Right ventricle myocardium inferior (tissue), 1 donor: ENCODE measurements at places on chromosomes 3 and 15. TPM values are rescaled to one million over a fixed set of nuclear protein-coding genes. Genes with fewer than 3 reads are reported as not detected.

UNC13C gene
- 0.08 TPM for total RNA-seq

DNA sequence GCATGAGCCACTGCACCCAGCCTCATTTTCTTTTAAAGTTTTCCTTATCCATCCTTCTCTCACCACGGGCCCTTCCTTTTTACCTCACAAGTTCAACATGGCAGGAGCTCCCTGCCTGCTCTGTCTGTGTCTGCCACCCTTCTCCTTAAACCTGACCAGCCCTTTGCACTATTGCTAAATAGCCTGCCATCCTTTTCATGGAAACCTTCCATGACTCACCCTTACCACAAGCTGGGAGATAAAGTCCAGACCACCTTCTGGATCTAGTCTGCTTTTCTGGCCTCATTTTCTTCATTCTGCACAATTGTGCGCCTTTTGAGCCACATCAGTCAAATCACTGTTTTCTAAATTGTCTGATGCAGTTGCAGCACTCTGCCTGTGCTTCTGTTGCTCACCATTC is 8.9 kb downstream of the PARP14 start:
- no peak for DNase-seq

DNA sequence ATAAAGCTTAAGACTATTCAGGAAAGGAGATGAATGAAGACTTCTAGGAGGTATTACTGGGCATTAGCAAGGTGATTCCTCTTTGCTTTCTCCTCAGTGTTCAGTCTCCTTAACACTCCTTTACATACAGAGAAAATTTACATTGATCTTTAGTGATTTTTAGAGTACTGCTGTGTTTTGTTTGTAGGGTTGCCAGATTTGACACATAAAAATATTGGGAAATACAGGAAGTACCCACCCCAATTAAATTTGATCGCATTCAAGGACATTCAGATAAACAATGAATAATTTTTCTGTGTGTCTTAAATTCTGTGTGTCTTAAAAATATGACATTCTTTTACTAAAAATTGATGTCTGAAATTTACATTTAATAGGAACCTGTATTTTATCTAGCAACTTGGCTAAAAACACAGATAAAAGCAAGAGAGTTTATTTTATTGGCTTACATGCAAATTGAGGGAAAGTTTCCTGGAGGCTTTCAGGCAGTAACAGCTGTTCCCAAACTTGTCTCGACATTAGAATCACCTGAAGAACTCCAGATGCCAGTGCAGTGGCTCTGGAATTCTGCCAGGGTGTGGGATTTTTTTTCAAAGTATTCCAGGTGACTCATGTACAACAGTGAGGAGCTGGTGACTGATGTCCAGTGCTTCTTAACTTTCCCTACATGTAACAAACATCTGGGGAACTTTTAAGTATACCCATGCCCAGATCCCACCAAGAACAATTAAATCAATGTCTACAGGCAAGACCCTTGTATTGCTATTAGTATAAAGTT is 23.4 kb upstream of the PLOD2 start:
- no peak for DNase-seq

GRCh38 chr15:89413877-89414276 is 79.3 kb upstream of the POLG start:
- no peak for DNase-seq

GRCh38 chr15:96416218-96416933 is 85.9 kb downstream of the NR2F2 start:
- DNase-seq: no peak

GRCh38 chr15:78842519-78842918 is 30.2 kb upstream of the MORF4L1 start:
- no peak for DNase-seq

C3orf49 gene
- total RNA-seq: not detected

GRCh38 chr3:197791892-197792647 is 1.0 kb downstream of the LRCH3 start:
- no peak for DNase-seq

DNA sequence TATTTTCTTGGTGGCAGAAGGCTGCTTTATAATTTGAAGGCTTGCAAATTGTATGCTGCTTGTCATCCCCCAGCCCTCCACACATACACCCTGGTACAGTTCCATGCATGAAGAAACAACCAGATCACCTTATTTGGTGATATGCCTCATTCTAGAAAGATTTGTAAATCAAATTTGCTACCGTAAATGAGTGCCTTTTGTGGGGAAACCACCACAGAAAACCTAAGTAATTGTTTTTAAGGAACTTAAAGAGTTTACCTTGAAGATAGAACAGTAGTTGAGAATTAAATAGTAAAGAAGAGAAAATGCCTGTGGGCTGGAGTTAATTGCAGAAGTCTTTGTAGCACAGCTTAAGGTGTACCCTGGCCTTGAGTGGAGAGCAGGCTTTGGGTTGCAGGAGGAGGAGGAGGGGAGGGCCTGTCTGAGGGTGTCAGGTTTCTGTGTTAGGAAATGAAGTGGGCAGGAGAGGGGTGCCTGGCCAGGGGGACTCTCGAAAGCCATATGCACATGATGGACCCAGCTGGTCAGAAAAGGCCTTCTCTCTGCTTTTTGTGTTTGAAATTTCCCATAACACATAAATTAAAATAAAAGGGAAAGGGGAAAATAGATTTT is 6.9 kb downstream of the NIPA2 start:
- DNase-seq: no peak

TTLL13 gene
- not detected for total RNA-seq

GRCh38 chr3:189372243-189372642 is 200.5 kb downstream of the TPRG1 start:
- no peak for DNase-seq

INSYN1 gene
- 165 TPM for total RNA-seq

GRCh38 chr3:161641287-161641686 is 144.7 kb downstream of the OTOL1 start:
- DNase-seq: no peak

DNA sequence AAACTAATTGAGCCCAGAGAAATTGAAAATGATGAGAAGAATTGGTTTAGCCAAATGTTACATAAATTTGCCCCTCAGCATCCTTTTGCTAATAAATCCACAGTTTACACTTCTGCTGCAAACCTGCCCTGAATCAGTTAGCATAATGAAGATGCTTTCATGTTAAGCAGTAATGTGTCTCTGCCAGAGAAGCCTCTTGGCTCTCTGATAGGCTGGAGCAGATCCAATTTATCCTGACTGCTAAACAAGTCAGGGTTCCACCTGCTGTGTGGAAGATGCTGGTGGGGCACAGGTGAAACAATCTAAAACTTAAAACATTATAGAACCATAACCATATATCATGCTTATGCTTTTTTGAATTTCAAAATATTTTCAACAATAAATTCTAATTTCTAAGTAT is 946.8 kb downstream of the OTOL1 start:
- DNase-seq: no peak

GRCh38 chr3:151584566-151584965 is 123.7 kb upstream of the IGSF10 start:
- no peak for DNase-seq

- peak; percentile 88 for DNase-seq
Measured at GRCh38 chr15:52295421-52296001, at the start of gene MYO5C. MYO5C (minus strand) TSS chr15:52295804; CDS start chr15:52295636, 168 bp downstream.

- DNase-seq: no peak
Measured at GRCh38 chr15:95486224-95486623, 844.3 kb upstream of the NR2F2 start.

SLC51B gene
- not detected for total RNA-seq

LRRC31 gene
- total RNA-seq: not detected

DNA sequence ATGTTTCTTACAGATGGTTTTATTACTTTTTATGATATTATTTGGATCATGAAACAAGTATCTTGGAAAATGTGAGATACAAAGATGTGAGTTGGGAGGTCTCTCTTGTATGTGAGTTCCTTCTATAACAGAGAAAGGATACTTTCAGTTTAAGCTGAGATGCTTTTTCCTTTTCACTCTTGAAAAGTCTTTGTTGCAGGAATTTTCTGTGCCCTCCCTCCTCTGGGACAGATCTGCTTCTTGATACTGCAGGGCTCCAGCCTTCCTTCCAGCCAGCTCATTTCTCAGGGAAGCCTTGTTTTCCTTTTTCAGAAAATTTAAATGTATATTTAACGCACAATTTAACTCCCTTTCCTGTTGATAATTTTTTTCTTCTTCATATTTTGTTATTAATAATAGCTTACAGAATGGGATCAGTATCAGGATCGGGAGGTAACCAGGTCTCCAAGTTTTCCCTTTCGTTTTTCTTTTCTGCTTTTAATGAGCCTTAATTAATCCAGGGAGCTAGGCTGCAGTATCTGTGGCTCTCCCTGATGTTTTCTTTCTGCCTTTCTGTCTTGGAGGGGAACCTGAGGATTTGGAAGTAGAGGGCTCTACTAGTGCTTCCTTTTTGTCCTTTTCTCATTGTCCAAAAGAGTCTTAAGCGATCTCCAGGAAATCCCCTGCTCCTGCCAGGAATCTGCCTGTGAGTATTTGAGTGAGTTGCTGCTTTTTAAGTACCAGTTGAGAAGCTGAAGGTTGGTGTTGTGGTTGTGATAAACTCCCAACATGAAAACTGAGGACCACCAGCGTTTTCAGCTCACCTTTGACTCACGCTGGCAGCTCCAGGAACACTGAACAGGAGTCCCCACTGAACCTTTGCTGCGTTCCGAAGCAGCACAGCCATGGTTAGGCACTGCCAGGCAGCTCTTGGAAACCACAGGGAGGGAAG is 105.7 kb downstream of the IGF1R start:
- no peak for DNase-seq

HIGD2B gene
- not detected for total RNA-seq

GRCh38 chr3:165194511-165195240 is 1.5 kb downstream of the SLITRK3 start:
- no peak for DNase-seq

SNTN gene
- not detected for total RNA-seq

CEP152 gene
- 1.4 TPM for total RNA-seq

- DNase-seq: no peak
Measured at GRCh38 chr3:177150970-177151627, 46.2 kb downstream of the TBL1XR1 start.

GP5 gene
- not detected for total RNA-seq

- no peak for DNase-seq
Measured at GRCh38 chr3:12449889-12450682, 34.2 kb upstream of the TSEN2 start.

GRCh38 chr3:114452937-114453336 is 159.1 kb downstream of the TIGIT start:
- DNase-seq: no peak

TGM5 gene
- not detected for total RNA-seq

DNA sequence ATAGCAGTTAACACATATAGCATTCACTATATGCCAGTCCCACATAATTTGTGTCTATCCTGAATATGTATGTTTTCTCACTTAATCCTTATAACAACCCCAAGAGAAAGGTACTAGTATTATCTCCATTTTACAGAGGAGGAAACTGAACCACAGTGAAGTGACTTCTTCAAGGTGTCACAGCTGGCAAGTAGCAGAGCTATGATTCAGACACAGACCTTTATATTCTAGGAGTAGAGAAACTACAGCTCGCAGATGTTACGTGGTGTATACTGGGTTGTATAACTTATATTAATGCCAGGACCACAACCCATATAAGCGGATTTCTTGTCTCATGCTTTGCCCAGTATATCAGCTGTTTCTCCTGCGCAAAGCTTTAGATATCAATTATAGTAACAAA is 29.5 kb upstream of the ICE2 start:
- DNase-seq: no peak

SPRED1 gene
- 9.9 TPM for total RNA-seq

UQCC5 gene
- 71.1 TPM for total RNA-seq

GRCh38 chr15:38883987-38884386 is 319.4 kb upstream of the RASGRP1 start:
- DNase-seq: no peak

DNA sequence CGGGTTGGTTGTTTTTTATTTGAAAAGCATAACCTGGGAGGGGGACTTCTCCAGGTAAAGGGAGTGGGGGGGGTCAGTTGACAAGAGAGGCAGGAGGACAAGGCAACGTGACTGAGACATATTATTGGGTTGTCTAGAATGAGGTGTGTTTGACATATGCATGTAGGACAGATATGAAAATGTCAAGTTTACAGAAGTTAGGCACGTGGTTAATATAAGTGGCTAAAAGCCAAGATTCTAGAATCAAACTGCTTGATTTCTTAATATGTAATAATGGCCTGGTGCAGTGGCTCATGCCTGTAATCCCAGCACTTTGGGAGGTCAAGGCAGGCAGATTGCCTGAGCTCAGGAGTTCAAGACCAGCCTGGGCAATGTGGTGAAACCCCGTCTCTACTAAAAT is 212.8 kb downstream of the SQOR start:
- no peak for DNase-seq

CRYGS gene
- total RNA-seq: 1.2 TPM

DNA sequence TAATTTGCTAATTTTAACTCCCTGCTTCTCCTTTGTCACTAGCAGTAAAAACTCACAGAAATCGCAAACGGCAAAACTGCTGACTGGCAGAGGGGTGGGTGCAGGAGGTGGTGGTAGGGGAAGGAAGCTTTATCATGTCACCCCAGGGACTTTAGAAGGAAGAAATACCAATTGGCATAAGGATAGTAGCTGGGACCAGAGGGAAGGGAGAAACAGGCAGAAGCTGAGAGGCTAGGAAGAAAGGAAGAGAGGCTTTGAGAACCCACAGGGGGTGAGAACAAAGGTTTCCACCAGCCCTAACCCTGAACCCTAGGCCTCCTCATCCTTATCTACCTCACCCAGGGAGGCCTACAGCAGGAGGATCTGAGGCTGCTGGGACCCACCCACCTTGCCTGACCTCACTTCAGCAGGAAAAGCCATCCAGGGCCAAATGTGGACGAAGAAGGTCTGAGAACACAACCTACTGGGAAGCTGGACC is 10.7 kb downstream of the ITGB5 start:
- no peak for DNase-seq

GOLGA8H gene
- not detected for total RNA-seq

GRCh38 chr3:62607287-62608029 is 234.1 kb upstream of the FEZF2 start:
- peak; percentile 58 for DNase-seq

DNA sequence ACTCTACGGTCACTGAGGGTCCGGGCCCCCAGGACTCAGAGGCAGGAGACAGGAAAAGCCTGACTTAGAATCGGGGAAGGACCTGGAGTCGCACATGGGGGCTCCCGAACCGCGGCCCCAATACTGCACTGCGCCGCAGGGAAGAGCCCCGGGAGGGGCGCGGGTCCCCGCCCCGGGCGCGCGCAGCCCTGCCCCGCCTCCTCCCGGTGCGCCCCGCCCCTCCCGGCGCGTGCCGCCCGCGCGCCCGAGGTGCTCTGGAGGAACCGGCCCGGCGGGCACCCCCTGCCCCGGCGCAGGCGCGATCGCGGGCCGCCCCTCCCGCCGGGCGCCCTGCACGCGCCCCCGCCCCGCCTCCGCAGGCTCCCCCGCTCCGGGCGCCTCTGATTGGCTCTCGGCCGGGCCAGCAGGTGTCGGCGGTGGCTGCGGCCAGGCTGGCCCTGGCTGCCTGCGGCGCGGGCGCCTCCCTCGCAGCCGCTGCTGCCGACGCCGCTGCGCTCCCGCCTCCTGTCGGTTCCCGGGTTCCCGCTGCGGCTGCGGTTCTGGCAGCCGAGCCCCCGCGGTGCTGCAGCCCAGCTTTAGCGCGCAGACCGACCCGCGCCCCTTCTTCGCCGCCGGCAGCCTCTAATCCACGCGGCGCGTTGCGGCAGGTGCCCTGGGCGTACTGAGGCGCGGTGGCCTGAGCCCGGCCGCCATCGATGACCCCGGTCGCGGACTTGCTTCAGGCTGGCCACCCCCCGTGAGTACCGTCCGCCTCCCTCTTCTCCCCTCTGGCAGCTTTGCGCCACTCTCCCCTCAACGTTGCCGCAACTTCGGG is at the start of gene MYRIP:
Gene MYRIP, plus strand, starts transcription at position 429 of the 814 bp plus-strand sequence. CDS start 91,208 bp downstream, outside the sequence.
- DNase-seq: peak; percentile 78

GRCh38 chr3:134854254-134854653 is 59.2 kb downstream of the EPHB1 start:
- no peak for DNase-seq
